Nephron progenitor cell (in vitro differentiated cells): ENCODE measurements at places on chromosomes 3 and 15.

GRCh38 chr15:45821390-45821789 is 186.6 kb downstream of the SQOR start:
- DNase-seq: no peak

- DNase-seq: no peak
Observed at GRCh38 chr15:39099524-39099923, 481.4 kb upstream of the THBS1 start.

GRCh38 chr15:85168642-85169173 is 187.1 kb downstream of the PDE8A start:
- DNase-seq: peak; percentile 40

- DNase-seq: no peak
Observed at GRCh38 chr15:47505712-47506328, 211.5 kb upstream of the SEMA6D start.

- no peak for DNase-seq
Observed at GRCh38 chr3:23002151-23002550, 201.0 kb upstream of the UBE2E2 start.

DNA sequence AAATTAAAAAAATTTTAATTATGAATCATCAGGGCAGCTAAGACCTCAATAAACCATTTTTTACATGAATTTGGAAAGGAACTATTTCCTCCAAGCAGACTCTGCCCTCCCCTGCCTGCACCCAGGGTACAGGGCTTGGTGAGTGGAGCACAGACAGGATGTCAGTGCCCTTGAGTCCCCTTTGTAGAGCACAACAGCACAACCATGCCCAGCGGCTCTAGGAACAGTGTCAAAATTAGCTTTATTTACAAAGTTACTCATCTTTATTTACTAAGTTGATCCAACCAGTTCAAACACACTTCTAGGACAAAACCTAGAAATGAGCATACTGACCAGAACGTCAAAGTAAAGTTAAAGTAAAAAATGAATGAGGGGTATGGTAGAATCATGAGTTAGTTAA is 90.6 kb upstream of the TSC22D2 start:
- no peak for DNase-seq

DNA sequence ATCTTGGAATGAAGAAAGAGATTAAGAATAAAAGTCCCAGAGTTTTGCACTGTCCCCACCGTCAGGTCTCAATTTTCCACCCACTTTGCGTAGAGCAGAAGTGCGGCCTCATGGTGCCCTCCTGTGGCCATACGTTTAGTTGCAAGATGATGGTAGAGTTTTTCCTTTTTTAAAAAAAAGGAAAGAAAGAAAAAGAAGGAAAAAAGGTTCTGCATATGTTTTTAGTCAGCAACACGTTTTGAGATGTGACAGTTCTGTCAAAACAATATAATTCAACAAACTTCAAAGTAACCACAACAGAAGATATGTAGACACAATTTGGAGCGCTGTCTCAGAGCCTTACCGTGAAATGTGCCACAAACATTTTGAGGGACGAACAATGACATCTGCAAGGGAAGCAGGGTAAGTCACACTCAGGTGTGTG is 24.6 kb downstream of the EBLN2 start:
- peak; percentile 66 for DNase-seq

- DNase-seq: no peak
Observed at GRCh38 chr3:183534249-183534648, 21.3 kb downstream of the KLHL6 start.

DNA sequence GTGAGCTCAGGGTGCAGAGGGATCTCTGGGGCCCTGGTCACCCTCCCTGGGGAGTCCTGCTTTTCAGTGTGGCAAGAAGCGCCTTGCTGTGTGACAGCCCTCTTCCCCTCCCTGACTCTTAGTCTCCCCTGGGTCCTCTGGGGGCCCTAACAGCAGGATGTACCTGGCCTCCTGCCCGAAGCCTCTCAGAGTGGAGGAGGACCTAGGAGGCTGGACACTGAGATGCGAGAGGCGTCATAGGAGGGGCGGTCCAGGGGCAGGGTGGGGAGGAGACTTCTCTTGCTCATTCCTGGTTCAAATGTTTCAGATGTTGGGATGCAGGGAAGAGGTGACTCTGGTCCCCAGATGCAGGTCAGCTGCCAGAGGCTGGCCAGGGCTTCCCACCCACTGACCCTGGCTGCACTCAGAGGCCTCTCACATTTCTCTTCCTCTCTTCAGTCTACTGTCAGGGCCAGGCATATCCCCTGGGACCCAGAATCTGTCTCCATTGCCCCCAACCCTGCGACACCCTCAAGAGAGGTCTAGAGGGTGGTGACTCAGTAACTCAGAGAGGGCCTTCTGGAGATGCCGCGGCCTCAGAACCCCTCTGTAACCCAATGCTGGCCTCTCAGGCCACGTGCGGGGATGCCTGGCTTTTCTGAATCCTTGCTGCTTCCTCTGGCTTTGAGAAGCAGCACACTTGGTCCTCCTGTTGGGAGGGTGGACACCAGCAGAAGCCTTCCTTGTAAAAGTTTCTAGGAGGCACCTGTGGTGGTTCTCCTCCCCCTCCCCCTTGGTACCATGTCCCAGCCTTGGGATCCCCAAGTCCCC is 25.9 kb downstream of the SNX33 start:
- DNase-seq: peak; percentile 25

DNA sequence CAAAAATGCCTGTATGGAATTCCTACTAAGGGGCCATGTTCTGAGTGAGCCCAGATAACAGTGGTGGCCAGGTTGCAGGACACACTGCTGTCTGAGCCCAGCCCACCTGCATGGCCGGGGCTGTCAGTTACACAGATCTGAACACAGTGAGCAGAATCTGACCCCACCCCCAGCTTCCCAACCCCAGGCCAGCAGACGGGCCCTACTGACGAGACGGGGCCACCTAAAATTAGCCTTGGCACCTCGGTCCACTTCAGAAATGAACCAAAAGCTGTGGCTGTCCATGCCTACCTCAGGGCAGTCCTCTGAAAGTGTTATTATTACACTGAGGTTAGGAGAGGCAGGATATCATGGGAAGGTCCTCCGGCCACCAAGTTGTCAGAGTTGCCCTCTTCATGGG is 51.8 kb downstream of the LMCD1 start:
- no peak for DNase-seq

DNA sequence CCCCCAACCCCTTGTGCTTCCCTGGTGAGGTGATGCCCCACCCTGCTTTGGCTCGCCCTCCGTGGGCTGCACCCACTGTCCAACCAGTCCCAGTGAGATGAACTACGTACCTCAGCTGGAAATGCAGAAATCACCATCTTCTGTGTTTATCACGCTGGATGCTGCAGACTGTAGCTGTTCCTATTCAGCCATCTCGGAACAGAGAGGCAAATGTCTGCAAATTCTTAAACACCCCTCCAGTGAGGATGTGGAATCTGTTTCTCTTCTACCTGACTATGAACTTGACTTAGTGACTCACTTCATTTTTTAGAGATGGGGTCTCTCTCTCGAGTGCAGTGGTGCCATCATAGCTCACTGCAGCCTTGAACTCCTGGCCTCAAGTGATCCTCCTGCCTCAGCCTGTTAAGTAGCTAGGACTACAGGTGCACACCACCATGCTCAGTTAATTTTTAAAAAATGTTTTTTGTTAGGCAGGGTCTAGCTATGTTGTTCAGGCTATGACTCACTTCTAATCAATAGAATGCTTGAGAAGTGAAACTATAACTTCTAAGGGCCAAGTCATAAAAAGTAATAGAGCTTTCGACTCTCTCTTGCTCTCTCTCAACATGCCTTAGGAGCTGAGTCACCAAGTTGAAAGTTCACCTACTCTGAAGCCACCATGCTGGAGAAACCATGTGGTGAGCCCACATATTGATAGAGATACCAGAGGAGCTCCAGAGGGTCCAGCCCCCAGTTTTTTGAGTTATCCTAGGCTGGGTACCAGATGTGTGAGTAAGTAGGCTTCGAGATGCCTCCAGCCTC is 11.5 kb upstream of the PARP14 start:
- DNase-seq: no peak

- no peak for DNase-seq
Observed at GRCh38 chr3:45693941-45694521, 4.8 kb downstream of the SACM1L start.

GRCh38 chr3:122960652-122961051 is 66.9 kb downstream of the SEMA5B start:
- no peak for DNase-seq

GRCh38 chr15:99130314-99130713 is 25.4 kb downstream of the SYNM start:
- no peak for DNase-seq

- no peak for DNase-seq
Observed at GRCh38 chr3:2589336-2589969, 490.8 kb downstream of the CNTN4 start.

- DNase-seq: peak; percentile 84
Observed at GRCh38 chr15:89442671-89443307, 53.6 kb downstream of the RHCG start.

DNA sequence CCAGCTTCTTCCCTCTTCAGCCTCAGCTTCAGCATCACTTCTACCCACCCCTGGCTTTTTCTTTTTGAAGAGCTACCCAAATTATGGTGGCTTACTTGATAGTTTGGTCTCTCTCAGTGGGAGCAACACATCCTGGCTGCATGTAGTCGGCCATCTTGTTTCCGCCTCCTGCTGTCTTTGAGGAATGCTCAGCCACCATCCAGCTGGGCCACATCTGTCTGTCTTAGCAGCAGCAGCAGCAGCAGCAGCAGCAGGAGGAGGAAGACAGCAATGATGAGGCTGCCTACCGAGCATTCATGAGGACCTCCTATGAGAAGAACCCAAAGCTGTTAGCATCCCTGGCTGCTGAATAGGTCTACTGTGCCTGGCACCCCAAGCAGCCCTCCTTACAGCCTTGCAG is 19.7 kb downstream of the IL16 start:
- no peak for DNase-seq

- DNase-seq: no peak
Observed at GRCh38 chr3:112133626-112134334, 732 bp upstream of the GCSAM start.

DNA sequence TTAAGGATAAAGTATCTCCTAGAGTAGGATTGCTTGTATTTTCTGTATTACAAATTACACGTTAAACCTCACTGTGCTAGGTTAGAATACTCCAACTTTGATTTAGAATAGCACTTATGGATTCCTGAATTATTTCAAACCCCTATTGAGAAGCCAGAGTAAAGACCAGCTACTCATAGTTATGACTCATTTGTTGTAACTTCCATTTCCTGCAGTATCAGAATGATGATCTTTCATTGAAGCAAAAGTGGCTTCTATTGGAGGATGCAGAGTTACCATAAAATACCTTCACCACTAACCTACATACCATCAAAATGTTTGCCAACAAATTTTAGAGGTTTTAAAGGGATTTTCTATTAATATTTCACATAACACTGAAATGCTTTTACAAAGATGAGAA is 1322.7 kb upstream of the ALCAM start:
- no peak for DNase-seq

GRCh38 chr15:37131621-37132020 is 31.3 kb upstream of the MEIS2 start:
- DNase-seq: no peak

- DNase-seq: no peak
Observed at GRCh38 chr15:67979281-67979680, 74.8 kb upstream of the PIAS1 start.

DNA sequence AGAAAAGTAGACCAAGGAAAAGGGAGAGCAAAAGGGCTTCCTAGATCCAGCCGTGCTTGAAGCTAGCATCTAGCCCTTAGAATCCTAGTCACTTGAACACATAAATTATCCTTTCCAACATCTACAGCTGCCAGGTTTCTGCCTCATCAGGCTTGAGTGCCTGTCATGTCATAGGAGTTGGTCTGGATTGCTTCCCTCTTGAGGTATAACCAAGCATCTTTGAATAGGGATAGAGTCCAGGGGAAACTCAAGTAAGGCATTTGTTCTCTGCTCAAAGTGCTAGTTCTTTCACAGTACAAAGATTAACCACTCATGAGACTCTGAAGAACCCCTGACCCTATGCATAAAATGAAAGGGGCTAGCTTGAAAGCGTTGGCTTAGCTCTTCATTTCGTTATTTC is 72.3 kb downstream of the SLCO3A1 start:
- DNase-seq: no peak

DNA sequence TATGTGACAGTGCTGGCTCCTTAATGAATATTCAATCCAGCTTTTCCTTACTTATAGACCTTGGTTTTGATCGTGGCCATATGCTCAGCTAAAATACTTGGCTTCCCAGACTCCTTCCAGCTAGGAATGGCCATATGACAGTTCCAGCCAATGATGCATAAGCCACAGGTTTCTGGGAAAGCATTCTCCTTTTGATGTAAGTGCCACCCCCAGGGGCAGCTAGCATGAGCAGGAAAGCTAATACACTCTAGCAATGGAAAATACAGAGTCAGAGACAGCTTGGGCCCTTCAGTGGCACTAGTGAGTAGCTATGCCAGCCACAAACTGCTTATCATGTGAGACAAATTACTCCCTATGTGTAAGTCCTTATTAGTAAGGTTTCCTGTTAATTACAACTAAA is 26.7 kb downstream of the TBC1D2B start:
- DNase-seq: no peak

- no peak for DNase-seq
Observed at GRCh38 chr3:160951642-160952487, 153.3 kb downstream of the B3GALNT1 start.

DNA sequence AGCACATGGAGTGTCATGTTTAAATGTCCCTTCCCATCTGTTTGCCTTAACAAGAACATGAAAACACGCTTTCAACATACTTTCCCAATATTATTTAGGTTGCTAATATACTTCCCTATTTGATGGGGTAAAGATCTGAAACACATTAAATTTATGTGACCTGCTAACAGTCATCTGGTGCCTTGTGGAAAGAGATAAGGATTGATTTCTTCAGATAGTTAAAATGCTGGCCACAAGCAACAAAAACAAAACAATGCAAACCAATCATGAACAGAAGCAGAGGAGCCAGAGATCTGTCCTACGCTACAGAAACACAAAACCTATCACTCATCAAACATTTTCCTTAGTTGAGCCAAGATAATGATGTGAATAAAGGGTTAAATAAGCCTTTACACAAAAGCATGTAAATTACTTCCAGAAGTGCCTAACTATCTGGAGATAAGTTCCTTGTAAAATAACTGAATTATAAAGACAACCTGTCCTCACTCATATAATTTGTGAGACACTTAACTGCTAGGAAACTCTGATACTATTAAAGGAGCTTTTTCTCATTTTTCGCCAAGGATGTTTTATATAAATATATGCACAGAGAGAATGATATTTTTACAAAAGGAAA is 109.9 kb downstream of the NSUN3 start:
- DNase-seq: no peak
